ENCODE measurements at places on chromosomes 16 and 17. TPM values are rescaled to one million over a fixed set of nuclear protein-coding genes. Genes with fewer than 3 reads are reported as not detected.

Gene CARD14
- total RNA-seq = not detected

GRCh38 chr17:69450918-69451317, 36.4 kb downstream of the MAP2K6 start:
- DNase-seq = no peak

DNA sequence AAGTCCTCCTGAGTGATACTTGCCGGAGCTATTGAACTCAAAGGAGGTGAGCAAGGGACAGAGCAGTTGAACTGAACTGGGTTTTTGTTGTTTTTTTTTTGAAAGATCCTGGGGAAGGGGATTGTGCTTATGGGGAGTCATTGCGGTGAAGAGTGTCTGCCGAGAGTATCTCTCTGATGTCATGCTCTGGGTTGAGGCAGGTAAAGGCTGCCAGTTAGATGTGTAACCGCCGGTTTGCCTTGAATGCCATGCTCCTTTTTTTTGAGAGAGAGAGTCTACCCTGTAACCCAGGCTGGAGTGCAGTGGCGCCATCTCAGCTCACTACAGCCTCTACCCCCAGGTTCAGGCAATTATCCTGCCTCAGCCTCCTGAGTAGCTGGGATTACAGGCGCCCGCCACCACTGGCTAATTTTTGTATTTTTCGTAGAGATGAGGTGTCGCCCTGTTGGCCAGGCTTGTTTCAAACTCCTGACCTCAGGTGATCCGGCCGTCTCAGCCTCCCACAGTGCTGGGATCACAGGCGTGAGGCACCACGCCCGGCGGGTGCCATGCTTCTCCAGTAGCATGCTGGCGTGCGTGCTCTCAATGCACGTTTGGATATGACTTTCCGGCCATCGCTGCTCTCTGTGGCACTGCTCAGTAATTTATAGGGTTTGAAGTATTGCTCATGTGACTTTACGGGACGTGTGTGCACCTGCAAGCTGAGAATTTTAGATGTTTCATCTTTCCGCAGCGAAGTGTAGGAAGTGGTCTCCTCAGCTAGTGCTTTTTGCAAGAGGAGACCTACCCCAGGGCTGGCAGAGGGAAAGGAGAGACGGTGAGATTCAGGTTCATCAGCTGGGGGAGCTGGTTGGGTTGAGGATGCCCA, 8.5 kb downstream of the ZC3H18 start:
- no peak for DNase-seq

- DNase-seq = no peak
Measured at GRCh38 chr17:62781831-62782251, 26.3 kb downstream of the MARCHF10 start.

- DNase-seq = no peak
Measured at GRCh38 chr16:18050777-18051176, 285.8 kb downstream of the NPIPA8 start.

Gene SMIM5
- total RNA-seq = not detected

DNA sequence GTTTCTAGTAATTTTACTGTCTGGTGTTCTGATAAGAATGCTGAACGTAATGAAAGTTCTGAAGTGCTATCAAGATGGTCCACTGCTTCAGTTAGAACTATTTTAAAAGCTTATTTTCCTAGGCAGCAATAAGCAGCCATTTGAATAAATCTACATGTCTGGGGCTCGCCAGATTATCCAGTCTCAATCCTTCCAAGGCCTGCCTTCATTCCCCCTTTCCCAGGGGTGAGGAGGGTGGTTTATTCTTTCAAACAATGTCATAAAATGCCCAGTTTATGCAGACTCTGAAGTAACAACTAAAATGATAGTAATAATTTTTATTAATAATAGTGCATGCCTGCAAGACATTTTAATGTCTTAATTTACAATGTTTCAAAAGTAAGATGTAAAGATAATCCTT, 2.4 kb downstream of the CDH11 start:
- no peak for DNase-seq

- no peak for DNase-seq
Measured at GRCh38 chr16:68257906-68258800, 6.2 kb upstream of the SLC7A6 start.

DNA sequence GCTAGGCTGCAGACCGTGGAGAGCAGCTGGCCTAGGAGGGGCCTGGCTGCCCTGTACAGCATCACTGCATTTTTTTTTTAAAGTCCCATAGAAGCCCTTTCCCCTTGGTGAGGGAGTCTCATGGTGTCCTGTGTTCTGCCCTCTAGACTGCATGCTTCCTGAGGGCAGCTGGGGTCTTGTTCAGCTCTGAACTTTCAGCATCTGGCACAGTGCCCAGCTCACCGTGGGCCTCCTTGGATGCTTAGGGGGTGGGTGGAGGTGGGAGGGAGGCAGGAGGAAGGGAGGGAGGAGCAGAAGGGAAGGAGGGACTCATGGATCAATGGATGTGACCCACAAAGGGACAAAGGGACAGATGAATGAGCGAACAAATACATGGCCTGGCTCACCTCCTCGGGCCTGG, 63.4 kb upstream of the TMEM97 start:
- DNase-seq = no peak

Gene FNDC8
- total RNA-seq = not detected

DNA sequence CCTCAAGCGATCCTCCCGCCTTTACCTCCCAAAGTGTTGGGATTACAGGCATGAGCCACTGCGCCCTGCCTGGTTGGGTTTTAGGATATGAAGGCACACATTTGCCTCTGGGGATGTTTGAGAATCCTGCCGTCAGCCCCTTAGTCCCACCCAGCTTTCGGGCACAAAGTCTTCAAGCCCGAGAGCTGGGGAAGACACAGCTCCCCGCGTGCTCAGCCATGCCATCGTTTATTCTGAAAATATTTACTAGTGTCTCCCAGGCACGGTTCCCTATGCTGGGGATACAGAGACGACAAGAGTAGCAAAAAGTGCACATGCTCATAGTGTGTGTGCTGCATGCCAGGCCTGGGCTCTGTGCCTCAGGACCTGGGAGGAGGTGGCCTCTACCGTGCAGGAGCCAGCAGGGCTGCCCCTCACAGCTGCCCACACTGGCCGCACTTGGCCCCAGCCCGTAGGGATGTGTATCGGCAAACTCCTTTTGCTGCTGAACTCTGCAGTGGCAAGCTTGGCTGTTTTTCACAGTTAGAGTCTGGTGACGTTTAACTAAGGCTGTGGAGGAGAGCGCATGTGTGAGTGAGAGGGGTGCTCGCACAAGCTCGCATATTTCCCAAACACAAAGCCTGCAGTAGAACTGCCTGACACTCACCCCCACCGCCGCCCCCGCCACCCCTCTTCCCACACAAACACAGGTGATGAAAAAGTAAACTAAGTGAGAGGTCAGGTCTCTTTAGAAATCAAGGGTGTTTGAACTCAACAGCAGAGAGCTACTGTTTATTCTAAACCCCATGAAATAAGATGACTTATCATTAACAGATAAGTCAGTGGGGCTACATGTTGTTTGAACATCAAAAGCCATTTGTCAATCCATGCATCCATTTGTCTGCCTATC, 266.4 kb downstream of the MRTFB start:
- no peak for DNase-seq

Gene MYH13
- not detected for total RNA-seq

GRCh38 chr16:86756882-86757703, 178.7 kb downstream of the FOXL1 start:
- no peak for DNase-seq

Gene CD300E
- not detected for total RNA-seq

Gene SRCIN1
- 12.4 TPM for total RNA-seq

Gene KRTAP4-4
- not detected for total RNA-seq

GRCh38 chr16:55280587-55280986, 43.4 kb upstream of the IRX6 start:
- DNase-seq = no peak

DNA sequence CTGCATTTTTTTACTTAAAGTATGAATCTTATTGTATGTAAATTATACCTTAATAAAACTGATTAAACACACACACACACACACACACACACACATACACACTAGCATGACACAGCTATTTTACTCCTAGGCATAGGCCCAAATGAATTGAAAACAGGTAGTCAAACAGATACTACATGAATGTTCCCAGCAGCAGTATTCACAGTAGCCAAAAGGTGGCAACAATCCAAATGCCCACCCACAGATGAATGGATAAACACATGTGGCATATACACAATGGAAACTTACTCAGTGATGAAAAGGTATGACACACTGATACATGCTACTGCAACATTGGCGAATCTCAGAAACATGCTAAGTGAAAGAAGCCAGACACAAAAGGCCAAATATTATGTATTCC, 223.5 kb downstream of the CYB561 start:
- DNase-seq = no peak

GRCh38 chr16:85303354-85303883, 191.1 kb upstream of the CIBAR2 start:
- no peak for DNase-seq
